ENCODE measurements at places on chromosomes 2 and 18. TPM values are rescaled to one million over a fixed set of nuclear protein-coding genes. Genes with fewer than 3 reads are reported as not detected.

SNX17 gene
- 61.2 TPM for total RNA-seq

- peak; percentile 86 for DNase-seq
Measured at GRCh38 chr2:9191041-9191481, 15.6 kb upstream of the ASAP2 start.

GRCh38 chr2:48423376-48423775, 106.6 kb upstream of the STON1 start:
- no peak for DNase-seq

GKN1 gene
- not detected for total RNA-seq

GNAL gene
- 5.1 TPM for total RNA-seq

LRP2 gene
- 2.0 TPM for total RNA-seq

- no peak for DNase-seq
Measured at GRCh38 chr2:229689307-229689839, 25.0 kb downstream of the DNER start.

DNA sequence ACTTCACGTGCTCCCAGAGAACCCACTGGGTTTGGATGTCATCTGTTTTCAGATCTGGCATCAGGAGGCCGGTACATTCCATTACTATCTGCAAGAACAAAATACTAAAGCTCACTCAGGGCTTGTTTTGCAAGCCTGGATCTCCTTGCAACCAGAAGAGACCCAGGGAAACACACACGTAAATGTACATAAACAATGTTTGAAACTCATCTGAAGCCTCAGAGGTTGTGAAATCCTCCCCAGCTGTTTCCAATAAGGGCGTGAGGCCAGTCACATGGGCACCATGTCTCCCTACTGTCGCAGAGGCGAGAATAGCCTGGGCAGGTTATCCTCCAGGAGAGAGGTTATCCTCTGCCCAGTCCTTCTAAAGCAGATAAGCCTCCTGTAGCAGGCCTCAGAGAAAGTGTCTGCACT, 186.9 kb downstream of the GFPT1 start:
- DNase-seq = no peak

GRCh38 chr2:170434900-170435621, 257.1 kb downstream of the MYO3B start:
- no peak for DNase-seq

- peak; percentile 67 for DNase-seq
Measured at GRCh38 chr2:230849633-230850357, 14.9 kb upstream of the ITM2C start.

- DNase-seq = no peak
Measured at GRCh38 chr2:105130546-105130945, 92.7 kb downstream of the MRPS9 start.

GRCh38 chr2:181304011-181304844, 153.0 kb upstream of the ITGA4 start:
- no peak for DNase-seq

MRPL33 gene
- 367 TPM for total RNA-seq

DNA sequence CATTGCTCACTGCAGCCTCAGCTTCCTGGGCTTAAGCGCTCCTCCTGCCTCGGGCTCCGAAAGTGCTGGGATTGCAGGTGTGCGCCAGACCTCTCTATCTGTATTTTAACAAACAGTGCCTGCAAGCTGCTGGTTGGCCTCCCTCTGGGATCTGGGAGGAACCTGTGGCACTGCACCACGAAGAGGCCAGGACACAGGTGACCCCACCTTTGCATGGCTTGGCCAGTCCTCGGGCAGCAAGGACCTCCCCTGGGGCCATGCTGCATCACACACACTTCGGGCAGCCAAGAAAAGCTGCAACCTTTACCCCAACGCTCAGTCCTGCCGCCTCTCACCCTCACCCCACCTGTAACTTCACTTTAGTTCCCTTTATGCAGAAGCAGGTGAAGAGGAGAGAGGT, 70.0 kb downstream of the PXDN start:
- no peak for DNase-seq

NT5DC4 gene
- total RNA-seq = not detected

COA5 gene
- 28.2 TPM for total RNA-seq

LRRTM1 gene
- total RNA-seq = 0.40 TPM

GRCh38 chr18:21703241-21703820, 1.2 kb downstream of the ABHD3 start:
- no peak for DNase-seq
